ENCODE measurements at places on chromosomes 16 and 17.

DNA sequence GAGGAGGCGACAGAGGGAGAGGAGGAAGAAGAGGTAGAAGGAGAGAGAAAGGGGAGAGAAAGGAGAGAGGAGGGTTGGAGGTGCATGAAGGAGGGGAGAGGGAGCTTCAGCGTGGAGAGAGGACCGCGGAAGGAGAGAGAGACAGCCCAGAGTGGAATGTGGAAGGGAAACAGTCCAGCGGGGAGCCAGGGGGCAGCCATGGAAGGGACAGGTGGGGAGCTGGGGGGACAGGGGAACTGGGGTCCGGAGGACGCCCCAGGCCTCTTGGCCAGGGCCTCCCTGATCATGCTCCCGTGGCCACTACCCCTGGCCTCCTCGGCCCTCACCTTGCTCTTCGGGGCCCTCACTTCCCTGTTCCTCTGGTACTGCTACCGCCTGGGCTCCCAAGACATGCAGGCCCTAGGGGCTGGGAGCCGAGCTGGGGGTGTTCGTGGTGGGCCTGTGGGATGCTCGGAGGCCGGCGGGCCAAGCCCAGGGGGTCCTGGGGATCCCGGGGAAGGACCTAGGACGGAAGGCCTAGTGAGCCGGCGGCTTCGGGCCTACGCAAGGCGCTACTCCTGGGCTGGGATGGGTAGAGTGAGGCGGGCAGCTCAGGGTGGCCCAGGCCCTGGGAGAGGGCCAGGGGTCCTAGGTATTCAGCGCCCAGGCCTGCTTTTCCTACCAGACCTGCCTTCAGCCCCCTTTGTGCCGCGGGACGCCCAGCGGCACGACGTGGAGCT lies 759 bp downstream of the ASPHD1 start:
- DNase-seq, result peak; percentile 58

DNA sequence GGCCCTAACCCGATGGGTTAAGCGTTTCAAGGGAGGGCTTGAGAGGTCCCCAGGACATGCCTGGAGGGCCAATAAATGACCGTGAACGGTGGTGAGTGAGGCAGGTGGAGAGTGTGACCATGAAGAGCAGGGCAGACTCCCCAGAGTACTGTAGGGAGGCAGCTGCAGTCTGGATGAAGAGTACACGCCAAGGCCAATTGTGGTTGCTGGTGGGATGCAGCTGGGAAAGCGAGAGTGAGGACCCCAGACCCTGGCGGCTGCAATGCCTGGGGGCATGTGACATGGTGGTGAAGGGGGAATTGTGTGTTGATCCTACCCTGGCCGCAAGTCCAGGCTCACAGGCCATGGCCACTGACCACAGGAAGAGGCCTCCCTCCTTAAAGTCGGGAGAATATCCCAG lies 62.9 kb downstream of the TMEM235 start:
- DNase-seq, result no peak

- DNase-seq, result no peak
Observed at GRCh38 chr16:7397901-7398300, 65.3 kb downstream of the RBFOX1 start.

GRCh38 chr16:69469807-69470561 lies 45.6 kb downstream of the CYB5B start:
- no peak for DNase-seq

DNA sequence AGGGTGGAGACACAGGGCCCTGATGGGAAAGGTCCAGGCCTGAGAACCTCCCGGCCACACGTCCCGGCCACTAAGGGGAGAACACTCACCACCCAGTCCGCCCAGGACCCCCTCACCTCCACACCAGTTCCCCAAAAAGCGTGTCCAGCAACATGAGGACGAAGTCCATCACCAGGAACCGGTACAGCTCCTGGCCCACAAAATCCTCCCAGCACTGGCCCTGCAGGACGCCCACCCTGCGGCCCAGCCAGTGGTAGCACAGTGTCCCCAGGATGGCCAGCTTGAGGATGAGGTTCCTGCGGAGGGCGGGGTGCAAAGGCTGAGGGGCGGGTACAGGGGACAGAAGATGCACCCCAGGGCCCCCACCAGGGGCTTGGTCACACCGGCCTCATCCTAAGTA lies 8.0 kb downstream of the TMC6 start:
- no peak for DNase-seq

GRCh38 chr16:31530405-31530804 lies 2.7 kb downstream of the AHSP start:
- DNase-seq, result no peak

Data from H1 (cell line).